ENCODE measurements at places on chromosomes 2 and 18.

GRCh38 chr2:37612382-37612781 lies 59.1 kb downstream of the CDC42EP3 start:
- no peak for DNase-seq

DNA sequence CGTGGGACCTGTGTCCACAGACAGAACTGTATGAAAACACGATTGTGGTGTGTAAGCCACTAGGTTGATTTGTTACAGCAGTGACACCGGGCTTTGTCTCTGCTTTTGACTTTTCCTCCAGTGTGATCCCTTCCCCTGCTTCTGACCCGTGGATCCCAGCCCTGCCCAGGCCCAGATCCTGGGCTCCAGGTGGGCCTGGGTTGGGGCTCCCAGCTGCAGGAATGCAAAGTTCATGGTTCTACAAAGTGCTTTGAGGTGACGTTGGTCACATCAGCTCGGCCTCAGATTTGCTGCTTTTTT lies 26.8 kb downstream of the HPCAL1 start:
- DNase-seq: no peak

DNA sequence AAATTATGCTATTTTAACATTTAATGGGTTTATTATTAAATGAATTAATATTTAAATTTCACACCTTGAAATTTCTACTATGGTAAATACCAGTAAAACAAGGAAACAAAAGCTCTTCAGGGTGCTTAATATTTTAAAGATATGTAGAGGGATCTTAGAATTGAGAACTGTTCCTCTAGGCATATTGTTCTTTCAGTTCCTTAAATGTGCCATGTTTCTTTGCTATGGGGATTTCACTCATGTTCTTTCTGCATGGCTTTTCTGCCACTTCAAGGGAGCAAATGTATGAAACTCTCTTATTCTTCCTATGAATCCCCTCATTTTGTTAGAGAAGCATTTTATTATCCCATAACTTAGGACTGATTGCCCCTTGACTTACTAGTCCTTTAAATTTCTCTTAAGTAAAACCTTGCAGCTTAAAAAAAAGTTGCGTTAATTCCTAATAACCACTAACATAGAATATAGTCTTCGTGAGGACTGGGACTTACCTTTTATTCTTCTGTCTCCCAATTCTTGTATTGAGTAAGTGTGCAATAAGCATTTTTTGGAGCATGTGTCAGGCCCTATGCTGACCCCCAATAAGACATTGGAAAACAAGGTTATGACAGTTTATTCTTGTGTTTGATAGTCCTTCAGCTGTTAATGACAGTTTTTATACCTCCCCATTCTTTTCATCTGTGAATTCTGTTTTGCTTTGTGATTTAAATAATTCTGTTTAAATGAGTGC lies 95.7 kb downstream of the BIRC6 start:
- no peak for DNase-seq

DNA sequence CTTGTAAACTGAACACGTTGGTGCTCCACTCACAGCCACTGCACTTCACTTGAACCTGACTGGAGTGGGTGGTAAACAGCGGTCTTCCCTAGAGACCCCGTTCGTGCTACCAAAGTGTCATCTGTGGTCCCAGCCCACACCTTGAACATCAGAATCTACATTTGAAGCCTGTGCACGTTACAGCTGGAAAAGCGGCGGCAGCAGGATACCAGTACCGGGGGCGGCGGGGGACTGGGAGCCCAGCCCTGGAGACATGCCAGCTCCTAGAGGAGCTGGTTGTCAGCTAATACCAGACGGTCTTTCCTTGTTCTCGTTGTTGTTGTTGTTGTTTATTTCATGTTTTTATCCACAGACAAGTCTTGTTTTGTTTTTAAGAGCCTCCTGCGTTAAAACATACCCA lies 156.7 kb downstream of the WDSUB1 start:
- no peak for DNase-seq

GRCh38 chr2:75290600-75291150 lies 91.4 kb upstream of the TACR1 start:
- DNase-seq: no peak

GRCh38 chr2:39725401-39725800 lies 53.7 kb downstream of the THUMPD2 start:
- DNase-seq: no peak

GRCh38 chr2:212135739-212136138 lies 402.9 kb downstream of the ERBB4 start:
- no peak for DNase-seq

DNA sequence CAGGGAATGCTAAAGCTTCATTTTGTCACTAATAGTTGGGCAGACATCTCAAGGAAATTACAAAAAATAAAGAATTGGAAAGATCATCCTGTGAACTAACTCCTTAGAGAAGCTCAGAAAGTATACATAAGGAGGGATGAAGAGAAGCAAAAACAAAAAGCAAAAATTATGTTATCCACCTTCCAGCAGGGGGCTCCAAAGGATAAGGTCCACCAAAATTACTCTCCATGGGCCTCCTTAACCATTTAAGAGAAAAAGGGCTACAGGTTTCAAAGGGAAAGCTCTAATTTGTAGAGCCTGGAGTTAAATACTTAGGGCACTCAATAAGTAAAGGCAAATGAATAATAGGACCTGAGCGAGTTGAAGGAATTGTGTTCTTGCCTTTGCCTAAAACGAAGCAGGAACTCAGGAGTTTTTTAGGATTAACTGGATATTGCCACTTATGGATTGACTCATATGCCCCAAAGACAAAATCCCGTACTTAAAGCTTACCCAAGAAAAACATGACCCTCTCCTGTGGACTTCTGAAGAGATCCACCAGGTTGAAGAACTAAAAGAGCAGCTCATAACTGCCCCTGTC lies 1167.9 kb downstream of the DSC3 start:
- DNase-seq: no peak

DNA sequence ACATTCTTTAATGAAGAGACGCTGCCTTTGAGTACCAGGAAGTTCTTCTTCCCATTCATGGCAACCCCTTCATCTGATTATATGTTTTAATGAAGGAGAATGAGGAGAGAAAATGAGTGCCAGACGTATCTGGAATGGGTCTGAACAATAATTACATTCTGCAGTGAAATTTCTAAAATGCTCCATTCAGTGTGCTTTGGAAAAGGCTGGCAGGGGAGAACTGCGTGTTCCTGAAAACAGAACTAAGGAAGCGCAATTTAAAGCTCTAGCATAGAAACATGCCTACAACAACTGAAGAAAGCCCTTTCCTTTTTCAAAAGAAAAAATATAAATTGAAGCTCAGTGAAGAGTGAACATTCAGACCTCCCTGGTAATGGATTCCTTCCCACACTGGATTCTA lies 58.8 kb downstream of the BOD1L2 start:
- no peak for DNase-seq

GRCh38 chr18:22253156-22253555 lies 83.8 kb downstream of the GATA6 start:
- no peak for DNase-seq

DNA sequence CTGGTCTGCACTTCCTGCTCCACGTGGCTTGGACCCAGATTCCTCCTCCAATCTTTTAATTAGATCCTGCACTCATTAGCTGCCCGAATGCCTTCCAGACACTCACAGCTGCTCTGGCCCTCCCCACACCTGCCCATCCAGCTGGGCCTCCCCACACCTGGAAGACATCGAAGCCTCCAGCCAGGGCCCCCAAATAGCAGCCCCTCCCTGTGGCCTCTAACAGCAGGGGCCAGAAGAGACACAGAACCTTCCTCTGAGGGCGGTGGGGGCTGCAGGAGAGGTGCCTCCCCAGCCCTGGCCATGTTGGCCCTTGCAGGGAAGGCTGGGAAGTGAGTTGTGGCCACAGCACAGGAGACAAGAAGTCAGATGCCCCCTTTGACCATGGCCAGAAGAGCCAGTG lies 252.8 kb downstream of the DYSF start:
- no peak for DNase-seq

- DNase-seq: no peak
These were observed 88.7 kb downstream of the TFCP2L1 start for GRCh38 chr2:121196132-121196848.

- DNase-seq: no peak
These were observed 72.7 kb downstream of the TWIST2 start for GRCh38 chr2:238920601-238921001.

DNA sequence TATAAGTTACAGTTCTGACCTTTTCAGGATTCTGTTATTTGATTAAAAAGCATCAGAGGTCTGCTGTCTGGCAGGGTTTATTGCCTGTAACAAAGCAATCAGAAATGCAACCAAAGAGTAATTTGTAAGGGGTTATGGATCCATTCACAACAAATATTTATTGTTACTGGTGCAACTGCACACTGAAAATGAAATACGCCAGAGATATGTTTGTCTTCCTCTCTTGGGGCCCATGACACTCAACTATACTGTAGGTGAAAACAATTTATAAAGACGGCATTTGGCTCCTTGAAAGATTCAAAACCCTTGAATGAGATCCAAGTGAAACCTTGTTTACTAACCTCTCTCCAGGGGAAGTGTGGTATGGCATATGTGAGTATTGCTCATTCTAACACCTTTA lies 452.2 kb downstream of the MBD2 start:
- no peak for DNase-seq

- no peak for DNase-seq
These were observed 1.7 kb downstream of the EN1 start for GRCh38 chr2:118845522-118846441.

- no peak for DNase-seq
These were observed 11.0 kb upstream of the TXNDC2 start for GRCh38 chr18:9874728-9875127.

GRCh38 chr2:118661179-118661578 lies 186.3 kb downstream of the EN1 start:
- no peak for DNase-seq

DNA sequence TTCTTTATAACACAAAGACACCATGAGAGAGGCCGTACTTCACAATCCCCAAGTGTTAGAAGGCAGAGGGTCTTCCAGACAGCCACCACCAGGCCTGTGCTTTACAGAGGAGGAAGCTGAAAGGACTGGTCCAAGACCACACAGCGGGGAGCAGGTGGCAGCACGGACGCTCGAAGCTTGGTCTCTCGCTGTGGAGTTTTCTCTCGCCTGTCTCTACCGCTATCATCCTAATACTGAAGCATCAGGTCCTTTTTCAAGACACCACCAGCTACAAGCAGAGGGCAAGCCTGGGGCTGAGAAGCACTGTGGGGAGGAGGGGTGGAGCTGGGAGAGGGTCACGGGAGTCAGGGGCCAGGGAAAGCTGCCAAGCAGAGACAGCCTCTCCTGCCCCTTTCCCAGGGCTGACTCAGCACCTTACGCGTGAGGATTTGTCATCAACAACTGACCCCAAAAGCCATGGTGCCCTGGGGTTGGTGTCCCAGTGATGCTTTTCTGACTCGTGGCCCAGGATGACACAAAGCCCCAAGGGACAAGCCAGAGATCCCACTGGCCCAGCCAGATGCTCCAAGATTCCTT lies 31.9 kb upstream of the FOSL2 start:
- DNase-seq: no peak

DNA sequence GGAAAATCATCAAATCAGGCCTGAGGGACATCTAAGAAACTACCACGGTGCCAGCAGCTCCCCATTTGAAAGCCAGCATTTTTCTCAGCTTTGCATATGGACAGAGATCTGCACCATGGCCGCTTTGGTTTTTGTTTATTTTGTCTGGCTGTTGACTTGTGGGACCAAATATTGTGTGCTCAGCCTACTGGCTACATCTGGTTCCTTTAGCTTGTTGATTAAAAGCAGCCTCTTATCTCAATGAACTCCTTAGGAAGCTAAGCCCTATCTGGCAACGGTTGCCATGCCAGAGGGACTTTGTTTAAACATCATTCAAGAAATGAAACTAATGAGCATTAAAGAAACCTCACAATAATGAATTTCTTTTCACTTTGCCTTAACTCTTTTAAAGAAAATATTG lies 32.4 kb upstream of the CCDC150 start:
- no peak for DNase-seq

GRCh38 chr18:21180588-21180987 lies 61.4 kb upstream of the GREB1L start:
- no peak for DNase-seq

GRCh38 chr2:85611217-85611704 lies 605 bp downstream of the C2orf68 start:
- DNase-seq: no peak

GRCh38 chr2:101972621-101973434 lies 18.9 kb upstream of the IL1R2 start:
- DNase-seq: no peak

GRCh38 chr2:12176623-12177454 lies 430.4 kb downstream of the LPIN1 start:
- no peak for DNase-seq

- no peak for DNase-seq
These were observed 471.0 kb upstream of the CDH2 start for GRCh38 chr18:28647961-28648360.

GRCh38 chr2:186862869-186863709 lies 14.1 kb upstream of the ZSWIM2 start:
- DNase-seq: no peak

GRCh38 chr2:214450118-214450894 lies 39.5 kb downstream of the VWC2L start:
- no peak for DNase-seq

DNA sequence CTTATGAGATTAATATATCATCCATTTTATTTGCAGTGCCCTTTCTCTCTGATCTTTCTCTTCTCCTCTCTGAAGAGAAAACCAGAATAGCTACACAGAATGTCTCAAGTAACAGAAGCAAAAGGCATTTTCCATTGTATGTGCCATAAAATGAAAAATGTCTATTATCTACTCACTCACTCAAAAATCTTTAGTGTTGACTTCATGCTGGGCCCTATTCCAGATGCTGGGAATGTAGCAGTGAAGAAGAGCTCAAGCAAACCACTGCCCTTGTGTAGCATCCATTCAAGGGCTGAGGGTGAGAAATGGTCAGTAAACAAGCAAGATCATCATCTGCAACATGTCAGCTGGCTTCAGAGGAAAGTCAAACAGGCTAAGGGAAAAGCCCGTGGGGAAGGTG lies 427.7 kb downstream of the METTL4 start:
- no peak for DNase-seq

GRCh38 chr18:68694316-68694715 lies 20.6 kb downstream of the TMX3 start:
- no peak for DNase-seq

DNA sequence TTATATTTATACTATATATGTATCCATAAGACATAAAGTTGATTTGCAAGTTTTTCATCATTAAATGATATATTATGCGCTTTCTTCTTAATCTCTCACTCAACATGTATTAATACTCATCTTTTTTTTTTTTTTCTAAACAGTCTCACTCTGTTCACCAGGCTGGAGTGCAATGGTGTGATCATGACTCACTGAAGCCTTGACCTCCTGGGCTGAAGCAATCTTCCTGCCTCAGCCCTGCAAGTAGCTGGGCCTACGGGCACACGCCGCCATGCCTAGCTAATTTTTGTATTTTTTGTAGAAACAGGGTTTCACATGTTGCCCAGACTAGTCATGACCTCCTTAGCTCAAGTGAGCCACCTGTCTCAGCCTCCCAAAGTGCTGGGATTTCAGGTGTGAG lies 51.4 kb upstream of the MAP4K3 start:
- DNase-seq: no peak

- no peak for DNase-seq
These were observed 1.6 kb upstream of the MAP2 start for GRCh38 chr2:209422191-209422754.

GRCh38 chr18:3886575-3887322 lies 436.8 kb downstream of the TGIF1 start:
- DNase-seq: no peak
